ENCODE measurements at places on chromosomes 3 and 15.

DNA sequence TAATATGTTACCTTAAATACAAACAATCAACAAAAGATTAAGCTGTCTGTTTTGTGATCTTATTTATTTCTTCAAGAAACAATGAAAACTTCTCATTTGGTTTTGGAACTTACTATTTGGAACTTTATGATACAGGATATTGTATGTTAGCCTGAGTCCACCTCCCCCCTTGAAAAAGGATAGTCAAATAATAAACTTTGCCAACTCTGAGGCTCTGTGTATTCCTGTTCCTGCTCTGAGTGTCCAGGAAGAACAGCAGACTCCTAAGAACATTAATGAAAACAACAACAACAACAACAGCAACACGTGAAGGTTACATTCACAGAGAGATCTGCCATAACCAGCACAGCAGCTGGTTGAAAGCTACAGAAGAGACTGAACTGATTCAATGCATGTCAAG lies 108.1 kb upstream of the AADACL2 start:
- no peak for DNase-seq

- peak; percentile 83 for DNase-seq
Observed at GRCh38 chr3:21979706-21980105, 228.7 kb upstream of the ZNF385D start.

GRCh38 chr3:30951826-30952225 lies 57.4 kb upstream of the GADL1 start:
- DNase-seq: no peak

DNA sequence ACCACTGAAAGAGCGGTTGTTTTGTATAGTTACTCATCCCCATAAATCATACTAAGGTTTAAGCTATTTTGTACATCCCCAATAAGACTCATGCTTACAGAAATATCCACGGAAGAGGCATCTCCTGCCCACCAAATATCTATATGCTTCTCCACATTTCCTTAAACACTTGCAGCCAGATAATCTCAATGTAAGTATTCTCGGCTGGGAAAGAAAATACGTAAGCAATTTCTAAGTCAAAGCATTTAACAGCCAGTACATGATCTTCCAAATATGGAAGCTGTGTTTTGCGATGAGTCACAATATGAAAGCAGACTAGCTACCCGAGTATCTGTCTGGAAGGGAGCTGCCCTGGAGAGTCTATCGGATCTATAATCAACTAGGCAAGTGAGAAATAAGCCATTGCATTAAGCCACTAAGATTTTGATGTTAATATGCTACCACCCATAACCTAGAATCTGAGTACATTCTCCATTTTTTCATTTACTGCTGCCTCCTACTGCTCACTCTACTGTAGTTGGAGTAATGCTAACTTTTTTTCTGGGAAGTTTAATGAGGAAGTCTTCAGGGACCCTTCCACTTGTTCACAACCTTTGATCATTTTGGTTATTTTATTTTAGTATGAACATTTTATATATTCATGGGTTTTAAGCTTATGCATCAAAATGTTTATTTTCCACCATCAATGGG lies 26.9 kb upstream of the ZMAT3 start:
- peak; percentile 73 for DNase-seq

DNA sequence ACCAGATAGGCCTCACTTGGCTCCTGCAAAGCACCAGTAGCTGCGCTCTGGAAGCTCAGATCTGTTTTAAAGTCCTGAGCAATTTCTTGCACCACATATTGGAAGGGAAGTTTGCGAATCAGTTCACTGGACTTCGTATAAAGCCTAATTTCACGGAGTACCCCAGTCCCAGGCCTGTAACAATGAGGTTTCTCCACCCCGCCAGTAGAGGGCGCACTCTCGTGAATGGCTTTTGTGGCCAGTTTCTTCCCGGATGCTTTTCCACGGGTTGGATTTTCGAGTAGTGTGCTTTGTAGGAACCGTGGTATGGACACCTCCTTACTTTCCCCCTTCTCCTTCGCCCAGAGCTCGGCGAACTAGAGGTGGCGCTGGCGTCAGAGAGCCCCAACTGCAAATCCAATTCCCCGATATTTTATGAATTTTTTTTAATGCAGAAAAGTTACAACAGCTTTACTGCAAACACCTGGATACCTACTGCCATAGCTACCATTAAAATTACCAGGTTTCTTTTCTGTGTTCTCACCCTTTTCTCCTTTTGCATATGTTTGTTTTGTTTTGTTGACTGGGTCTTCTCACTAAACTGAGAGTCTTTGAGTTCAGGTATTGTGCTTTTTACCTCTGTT lies 13.3 kb downstream of the RARB start:
- DNase-seq: no peak

- DNase-seq: no peak
Observed at GRCh38 chr3:183094711-183095110, 4.6 kb downstream of the MCCC1 start.

- no peak for DNase-seq
Observed at GRCh38 chr3:122671553-122671952, 9.1 kb upstream of the PARP14 start.

GRCh38 chr3:108493862-108494261 lies 16.5 kb downstream of the MYH15 start:
- DNase-seq: no peak

GRCh38 chr3:53146319-53146891 lies 14.6 kb upstream of the PRKCD start:
- no peak for DNase-seq

DNA sequence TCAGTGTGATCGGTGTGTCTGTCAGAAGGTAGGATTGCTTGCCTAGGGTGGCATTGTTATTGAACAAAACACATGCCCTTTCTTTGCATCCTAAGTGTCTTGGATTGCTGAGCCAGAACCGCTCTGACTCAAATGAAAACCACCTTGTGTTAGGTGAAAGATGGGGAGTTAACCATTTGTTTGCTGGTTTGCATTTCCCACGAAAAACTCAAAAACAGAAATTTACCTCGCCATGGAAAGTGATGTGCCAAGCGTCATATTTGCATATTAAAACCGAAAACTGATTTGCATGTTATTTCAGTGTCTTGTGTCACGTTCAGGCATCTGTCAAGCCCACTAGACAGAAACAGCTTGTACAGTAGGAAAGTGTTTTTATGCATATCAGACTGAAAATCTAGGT lies 474.6 kb upstream of the TPRG1 start:
- DNase-seq: no peak

- no peak for DNase-seq
Observed at GRCh38 chr3:57637391-57637790, 40.2 kb upstream of the ARF4 start.

GRCh38 chr3:111156517-111156916 lies 84.9 kb downstream of the NECTIN3 start:
- DNase-seq: no peak

- DNase-seq: no peak
Observed at GRCh38 chr3:28586325-28586724, 237.7 kb upstream of the AZI2 start.

GRCh38 chr3:57298041-57298440 lies 5.6 kb upstream of the ASB14 start:
- DNase-seq: peak; percentile 63

DNA sequence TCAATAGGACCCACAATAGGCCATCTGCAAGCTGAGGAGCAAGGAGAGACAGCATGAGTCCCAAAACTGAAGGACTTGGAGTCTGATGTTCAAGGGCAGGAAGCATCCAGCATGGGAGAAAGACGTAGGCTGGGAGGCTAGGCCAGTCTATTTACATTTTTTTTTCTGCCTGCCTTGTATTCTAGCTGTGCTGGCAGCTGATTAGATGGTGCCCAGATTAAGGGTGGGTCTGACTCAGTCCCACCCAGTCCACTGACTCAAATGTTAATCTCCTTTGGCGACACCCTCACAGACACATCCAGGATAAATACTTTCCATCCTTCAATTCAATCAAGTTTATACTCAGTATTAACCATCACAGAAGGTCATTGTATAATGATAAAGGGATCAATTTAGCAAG lies 15.9 kb upstream of the PIAS1 start:
- DNase-seq: no peak

- no peak for DNase-seq
Observed at GRCh38 chr15:26790118-26790517, 17.3 kb upstream of the GABRB3 start.

- peak; percentile 50 for DNase-seq
Observed at GRCh38 chr15:71444866-71445590, 329.8 kb downstream of the THSD4 start.

DNA sequence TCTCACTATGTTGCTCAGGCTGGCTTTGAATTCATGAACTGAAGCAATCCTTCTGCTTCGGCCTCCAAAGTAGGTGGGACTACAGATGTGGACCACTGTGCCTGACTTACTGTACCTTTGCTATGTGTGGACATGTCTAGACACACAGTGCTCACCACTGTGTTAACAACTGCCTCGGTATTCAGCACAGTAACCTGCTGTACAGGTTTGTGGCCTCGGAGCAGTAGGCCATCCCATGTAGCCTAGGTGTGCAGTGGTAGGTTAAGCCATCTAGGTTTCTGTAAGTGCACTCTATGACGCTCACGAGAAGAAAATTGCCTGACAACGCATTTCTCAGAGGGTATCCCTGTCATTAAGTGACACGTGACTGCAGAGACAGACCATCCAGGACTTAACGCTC lies 70.3 kb downstream of the TAMM41 start:
- DNase-seq: no peak

- DNase-seq: peak; percentile 11
Observed at GRCh38 chr3:171748064-171748924, 62.0 kb downstream of the PLD1 start.

- DNase-seq: peak; percentile 13
Observed at GRCh38 chr3:148315756-148316155, 381.9 kb upstream of the AGTR1 start.

DNA sequence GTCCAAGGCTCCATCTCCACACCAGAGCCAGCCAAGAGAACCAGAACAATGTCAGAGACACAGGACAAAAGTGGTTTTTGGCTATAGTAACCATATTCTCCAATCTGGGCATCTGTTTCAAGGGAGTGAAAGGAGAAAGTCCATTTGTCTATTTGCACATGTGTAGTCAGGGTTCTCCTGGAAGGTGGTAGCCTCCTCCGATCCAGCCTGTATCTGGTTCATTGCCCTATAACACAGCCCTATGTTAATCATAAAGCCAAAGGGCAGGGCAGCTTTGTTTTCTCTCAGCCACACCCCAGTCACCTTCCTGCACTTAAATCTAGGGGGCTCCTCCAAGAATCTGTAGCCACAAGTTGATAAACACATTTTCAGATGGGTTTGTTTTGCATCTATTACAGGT lies 128.1 kb upstream of the ADPGK start:
- DNase-seq: no peak

- DNase-seq: no peak
Observed at GRCh38 chr3:171343693-171344092, 116.5 kb downstream of the TNIK start.

- no peak for DNase-seq
Observed at GRCh38 chr15:61151791-61152190, 77.3 kb downstream of the RORA start.

- DNase-seq: no peak
Observed at GRCh38 chr3:32998631-32999451, 47.4 kb downstream of the CCR4 start.

DNA sequence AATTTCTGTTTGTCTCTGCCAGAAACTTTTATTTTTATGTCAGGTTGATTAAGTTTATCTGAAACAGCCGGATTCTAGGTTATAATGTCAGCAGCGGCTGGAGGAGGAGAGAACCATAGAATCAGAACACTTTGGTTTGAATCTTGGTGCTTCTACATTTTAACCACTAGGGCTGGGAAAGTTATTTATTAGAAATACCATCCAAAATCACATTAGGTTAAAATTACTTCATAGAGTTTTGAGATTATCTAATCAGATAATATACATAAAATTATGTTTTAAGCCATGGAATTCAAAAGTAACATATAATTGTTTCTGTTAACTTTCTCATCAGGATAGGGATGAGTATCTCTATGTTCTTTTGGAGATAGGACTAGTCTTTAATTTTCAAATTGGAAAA lies 502.9 kb downstream of the ROBO1 start:
- no peak for DNase-seq

DNA sequence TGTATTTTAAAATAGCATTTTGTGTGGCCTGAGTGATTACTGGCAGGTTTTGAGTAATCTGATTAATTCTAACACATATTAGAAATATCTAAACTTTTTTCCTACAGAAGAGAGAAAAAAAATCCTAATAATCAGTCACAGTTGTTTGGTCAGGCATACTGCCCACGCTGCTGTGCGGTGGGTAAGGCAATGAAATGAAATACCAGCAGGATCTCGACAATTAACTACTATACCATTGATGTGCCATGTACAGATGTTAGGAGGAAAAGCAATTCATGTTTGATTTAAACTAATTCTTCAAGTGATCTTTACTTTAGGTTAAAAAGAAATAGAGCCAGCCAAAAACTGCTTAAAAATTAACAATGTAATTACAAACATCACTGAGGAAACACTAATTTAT lies 5.2 kb downstream of the GRAMD2A start:
- DNase-seq: no peak

DNA sequence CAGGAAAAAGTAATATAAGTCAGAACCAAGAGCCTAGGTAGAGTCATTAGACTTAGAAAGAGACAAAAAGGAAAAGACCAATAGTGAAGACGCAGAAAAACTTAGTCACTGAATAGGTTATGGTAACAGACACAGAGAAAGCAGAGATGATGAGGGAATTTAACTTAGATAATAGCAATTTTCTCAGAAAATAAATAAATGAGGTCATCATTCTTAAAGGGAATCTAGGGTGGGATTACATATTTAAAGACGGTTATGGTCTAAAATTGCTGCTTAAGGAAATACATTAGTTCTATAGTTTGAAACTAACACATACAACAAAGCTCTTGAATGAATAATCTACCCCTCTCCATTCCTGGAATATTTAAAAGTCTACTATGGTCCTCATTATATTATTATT lies 59.4 kb downstream of the UBR1 start:
- DNase-seq: no peak

GRCh38 chr3:132289316-132289715 lies 27.9 kb upstream of the ACP3 start:
- no peak for DNase-seq

DNA sequence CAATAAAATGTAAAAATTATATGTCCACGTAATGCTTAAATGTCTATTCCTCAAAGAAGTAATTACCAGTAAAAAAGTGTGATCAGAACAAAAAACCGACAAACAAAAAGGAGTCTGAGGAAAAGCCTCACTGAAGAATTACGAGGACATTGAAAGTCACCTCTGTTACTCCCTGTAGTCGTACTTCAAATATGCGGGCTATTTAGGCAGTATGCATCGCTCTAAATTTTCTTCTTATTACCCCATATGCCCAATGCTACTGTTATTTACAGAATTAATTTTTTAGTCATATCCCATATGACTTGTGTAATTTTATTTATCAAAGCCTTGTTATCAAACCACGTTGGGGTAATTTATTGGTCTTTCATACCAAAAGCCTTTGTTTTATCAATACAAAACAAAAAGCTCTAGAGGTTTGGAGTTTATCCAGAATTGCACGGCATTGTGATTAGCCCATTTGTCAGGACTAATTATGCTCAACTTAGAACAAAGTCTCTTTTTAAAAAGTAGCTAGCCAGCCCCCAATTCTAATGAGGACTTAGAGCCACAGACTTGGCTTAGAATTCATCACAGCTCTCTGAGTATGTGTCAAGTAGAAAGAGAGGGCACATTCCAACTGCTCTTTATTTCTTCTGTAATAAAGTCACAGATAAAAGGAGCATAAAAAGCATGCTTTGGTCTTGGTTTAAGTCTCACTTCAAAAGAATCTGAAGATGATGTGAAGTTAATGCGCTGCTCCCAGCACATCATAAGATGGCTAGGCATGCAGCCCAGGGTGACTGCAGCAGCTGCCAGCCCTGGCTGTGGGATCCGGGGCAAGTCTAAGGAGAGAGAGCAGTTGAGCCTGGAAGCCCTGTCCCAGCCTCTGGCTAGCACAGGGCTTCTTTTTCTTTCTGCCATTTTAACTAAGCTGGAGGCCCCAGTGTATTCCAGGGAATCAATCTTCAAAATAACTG lies 521.0 kb downstream of the GABRG3 start:
- DNase-seq: no peak

Measured in brain microvascular endothelial cell (primary cell).